ENCODE measurements at places on chromosomes 12 and 14.

GRCh38 chr12:52049286-52049685 lies 2.0 kb upstream of the NR4A1 start:
- DNase-seq = no peak

GRCh38 chr14:99587460-99588278 lies 16.3 kb downstream of the CCDC85C start:
- no peak for DNase-seq

DNA sequence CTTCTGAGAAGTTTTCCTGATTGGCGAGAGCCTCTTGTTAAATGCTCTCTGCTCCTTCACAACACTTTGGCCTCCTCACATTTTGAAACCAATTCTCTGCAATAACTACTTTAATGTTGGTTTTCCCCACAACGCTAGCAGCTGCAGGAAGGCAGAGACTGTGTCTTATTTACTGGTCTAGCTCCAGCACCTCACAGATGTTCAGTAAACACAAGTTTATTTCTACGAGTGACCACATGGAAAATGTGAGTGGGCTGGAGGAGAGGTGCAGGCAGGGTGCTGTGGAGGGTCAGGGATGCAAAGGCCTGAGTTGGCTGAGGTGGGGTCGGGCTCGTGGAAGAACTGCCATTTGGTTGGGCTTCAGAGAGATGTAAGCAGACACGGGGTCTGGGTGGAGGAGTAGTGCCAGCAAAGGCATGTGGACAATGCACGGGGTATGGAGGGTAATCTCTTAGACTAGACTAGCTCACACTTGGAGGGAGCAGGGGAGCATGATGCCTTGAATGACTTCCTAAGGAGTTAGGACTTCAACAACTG lies 117.4 kb upstream of the RTL1 start:
- peak; percentile 64 for DNase-seq

- peak; percentile 86 for DNase-seq
These were observed 120.5 kb upstream of the DDHD1 start for GRCh38 chr14:53273671-53274072.

- no peak for DNase-seq
These were observed 6.7 kb upstream of the MORN3 start for GRCh38 chr12:121676190-121676589.

- DNase-seq = no peak
These were observed 834.9 kb downstream of the LRFN5 start for GRCh38 chr14:42441615-42442014.

DNA sequence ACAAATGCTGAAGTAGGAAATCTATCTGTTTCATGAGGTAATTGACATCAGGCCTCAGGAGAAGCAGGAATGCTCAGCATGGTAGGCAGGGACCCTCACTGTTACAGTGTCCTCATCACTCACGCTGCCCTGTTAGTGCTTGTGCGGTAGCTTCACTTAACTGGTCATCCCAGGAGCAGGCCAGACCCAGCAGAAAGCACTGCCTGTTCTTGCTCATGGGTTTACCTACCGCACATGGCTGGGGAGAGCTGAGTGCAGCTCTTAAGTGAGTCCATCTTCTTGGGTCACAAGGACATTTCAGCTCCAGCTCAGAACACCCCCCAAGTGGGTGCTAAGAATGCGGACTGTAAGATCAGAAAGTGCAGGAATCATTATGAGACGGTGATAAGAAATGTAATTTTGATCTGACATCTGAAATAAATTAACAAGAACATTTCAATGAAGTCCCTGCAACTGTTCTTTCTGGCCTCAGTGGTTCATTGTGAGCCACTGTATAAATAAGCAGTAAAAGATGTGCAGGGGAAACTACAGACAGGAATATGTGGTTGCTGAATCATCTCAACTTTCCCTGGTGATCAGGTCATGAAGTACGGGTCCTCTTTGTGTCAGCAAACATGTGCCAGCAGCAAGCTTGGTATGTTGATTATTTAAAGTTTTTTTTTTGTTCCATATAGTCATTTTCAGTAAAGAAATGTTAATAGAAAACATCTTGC lies 757.7 kb upstream of the TMEM132C start:
- DNase-seq = no peak

DNA sequence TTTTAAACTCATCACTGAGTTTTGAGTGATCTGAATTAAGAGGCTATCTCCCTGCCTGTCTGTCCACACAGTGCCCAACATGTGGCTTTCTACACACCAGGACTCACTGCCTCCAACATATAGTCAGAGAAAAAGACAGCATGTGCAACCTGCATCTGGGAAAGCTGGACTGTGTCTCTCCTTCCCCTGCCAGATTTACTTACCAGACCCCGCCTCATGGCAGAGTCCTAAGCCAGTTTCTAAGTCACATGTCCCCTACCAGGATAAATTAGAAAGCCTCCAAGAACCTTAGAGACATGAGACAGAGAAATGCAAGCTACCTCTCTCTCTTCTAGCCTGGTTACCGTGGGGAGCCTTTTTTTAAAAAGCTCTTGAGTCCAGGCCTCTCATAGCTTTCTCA lies 2.7 kb upstream of the HDAC7 start:
- no peak for DNase-seq

GRCh38 chr14:31205681-31206535 lies 1.7 kb downstream of the HECTD1 start:
- peak; percentile 60 for DNase-seq

Data from vagina (tissue), 2 donors.